ENCODE measurements at places on chromosomes 1 and 21.
A peak's percentile ranks its signal among the peaks of the same experiment; 100 is the strongest.

DNA sequence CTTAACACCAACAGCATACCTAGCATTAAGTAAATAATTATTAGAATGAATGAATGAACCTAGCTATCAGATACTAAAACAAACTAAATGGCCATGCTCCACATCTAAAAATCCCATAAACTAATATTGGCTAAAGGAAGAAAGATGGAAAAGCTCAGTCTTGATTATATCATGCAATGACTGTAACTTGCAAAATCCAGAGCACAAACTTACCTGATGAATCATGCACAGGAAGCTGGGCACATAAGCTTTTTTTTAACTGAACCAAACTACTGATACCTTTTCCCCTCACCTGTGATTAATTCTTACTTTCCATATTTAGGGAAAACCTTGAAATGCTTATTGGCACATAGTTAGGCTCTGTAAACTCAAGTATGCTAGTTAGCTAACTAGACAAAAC is 70.2 kb downstream of the KIF14 start:
- no peak for DNase-seq

DNA sequence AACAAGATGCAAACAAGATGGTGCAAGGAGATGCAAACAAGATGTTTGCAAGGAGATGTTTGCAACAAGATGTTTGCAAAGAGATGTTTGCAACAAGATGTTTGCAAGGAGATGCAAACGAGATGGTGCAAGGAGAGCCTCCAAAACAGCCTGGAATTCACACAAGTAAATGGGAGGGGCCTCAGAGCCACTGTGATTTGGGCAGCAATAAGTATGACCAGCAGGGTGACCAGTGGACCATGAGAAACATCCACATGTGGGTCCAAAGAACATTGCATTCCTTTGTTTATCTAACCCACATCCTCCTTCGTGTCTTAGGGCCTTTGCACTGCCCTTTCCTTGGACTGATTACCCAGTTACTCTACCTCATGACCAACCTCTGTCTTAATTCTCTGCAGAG is 162.9 kb downstream of the PLPP3 start:
- DNase-seq: no peak

DNA sequence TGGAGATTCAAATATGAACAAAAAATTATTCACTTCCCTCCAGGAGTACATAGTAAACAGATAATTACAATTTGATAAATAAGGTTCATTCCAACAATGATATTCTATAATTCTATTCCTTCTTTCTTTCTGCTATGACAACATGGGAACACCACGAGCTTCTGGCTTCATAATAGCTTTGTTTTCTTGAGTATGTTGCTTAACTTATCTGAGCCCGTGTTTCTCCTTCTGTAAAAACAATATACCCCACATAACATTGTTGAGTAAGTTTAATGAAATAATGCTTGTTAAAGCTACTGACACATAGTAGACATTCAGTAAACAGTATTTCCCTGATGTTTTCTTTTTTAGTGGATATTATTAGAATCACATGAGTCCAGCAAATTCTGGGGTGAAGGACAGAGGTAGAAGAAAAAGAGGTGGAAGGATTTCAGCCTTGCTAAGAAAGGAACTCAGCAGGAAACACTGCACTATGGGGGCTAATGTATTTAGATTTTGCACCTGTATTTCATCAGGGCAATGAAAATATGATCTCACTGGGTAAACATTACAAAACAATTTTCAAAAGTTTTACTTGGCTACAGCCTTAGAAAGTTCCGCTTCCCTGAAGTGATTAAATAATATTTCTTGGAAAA is 430.8 kb upstream of the C1orf87 start:
- no peak for DNase-seq

DNA sequence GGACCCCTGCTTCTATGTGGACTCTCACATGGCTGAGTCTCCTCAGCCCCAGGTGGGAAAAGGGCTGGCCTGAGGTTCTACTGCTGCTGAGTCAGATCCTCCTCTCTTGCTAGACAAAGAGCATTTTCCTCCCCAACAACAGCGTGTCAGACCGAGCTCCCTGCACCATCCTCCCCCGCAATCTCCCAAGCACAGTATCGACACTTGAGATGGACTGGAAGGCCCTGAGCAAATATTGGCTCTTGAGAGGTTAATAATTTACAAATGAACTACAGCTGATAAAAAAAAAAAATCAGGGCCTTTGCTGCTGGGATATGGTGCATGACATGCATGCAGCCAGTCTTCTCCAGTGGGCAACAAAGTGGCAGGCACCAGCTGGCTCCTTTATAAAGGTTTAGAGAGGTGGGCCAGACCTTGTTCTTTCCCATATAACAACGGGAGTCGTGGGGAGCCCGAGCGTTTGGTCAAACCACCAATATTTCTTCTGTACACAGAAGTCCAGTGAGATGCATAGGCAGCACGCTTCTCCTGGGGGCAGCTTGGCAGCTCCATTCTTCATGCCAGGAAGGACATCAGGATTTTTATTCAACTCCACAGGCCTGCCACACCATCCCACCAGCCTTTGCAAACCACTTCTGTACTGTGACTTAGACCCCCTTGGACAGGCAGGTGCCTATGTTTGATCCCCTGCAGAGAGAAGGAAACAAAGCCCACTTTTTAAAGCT is 55.4 kb upstream of the CAMK1G start:
- no peak for DNase-seq

GRCh38 chr1:33944846-33945245 is 81.0 kb downstream of the HMGB4 start:
- DNase-seq: no peak

GRCh38 chr1:242770366-242770765 is 245.9 kb upstream of the PLD5 start:
- no peak for DNase-seq

DNA sequence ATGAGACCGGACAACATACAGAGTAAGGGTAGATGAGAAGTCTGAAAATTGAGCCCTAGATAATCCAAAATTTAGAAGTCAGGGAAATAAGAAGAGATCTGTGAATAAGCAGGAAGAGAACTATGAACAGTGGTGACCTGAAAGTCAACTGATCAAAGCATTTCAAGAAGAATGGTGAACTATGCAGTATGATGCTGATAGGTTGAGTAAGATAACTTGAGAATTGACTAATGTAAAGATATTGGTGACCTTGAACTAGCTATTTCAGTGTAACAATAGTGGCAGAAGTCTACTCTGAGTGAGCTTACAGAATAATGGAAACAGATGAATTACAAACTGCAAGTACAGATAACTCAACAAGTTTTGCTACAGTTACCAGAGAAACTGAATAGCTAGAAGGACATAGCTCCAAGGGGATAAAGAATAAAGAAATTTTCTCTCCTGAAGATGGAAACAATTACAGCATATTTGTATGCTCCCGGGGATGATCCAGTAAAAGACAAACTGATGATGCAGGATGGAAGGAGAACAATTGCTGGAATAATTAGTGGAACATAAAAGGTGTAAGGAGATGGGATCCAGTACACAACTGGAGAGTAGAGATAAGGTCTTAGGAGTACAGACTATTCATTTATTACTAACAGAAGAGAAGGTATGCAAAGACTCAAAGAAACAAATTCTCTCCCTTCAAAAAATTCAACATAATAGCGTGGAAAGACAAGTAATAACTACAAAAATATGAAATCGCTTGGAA is 10.9 kb downstream of the NRDC start:
- DNase-seq: no peak

DNA sequence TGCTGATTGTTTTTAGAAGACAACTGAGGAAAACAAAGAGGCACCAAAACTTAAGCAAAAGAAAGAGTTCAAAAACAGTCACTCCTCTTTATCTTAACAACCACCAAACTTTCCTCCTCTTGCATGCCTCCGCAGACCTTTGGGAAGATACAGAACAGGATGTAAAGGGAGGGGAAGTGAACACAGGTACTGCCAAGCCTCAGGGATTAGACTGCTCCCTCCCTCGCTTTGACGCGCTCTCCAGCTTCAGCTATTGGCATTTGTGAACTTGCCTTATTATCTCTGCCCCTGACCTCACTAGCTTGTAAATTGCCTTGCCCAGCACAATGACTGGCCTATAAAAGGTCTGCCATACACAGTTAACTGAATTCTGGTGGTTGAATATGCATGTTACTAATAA is 4.8 kb upstream of the SRP9 start:
- no peak for DNase-seq

DNA sequence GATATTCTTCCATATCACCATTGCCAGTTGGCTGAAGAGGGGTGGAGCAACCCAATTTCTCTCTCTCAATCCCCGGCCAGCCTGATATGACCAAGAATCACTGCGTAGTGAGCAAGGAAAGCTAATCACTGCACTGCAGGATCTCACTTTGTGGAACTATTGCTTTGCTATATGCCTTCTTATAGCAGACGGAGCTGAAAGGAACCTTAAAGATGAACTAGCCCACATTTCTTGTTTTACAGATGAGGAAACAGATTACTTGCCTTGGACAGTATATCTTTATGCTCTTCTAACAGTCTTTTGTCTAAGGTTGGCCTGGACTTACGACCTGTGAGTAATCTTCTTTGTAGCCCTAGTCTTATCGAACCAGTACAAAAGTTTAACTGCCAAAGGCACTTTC is 7.6 kb downstream of the APOBEC4 start:
- DNase-seq: no peak

GRCh38 chr1:147785794-147786506 is 25.5 kb upstream of the GJA5 start:
- DNase-seq: no peak

DNA sequence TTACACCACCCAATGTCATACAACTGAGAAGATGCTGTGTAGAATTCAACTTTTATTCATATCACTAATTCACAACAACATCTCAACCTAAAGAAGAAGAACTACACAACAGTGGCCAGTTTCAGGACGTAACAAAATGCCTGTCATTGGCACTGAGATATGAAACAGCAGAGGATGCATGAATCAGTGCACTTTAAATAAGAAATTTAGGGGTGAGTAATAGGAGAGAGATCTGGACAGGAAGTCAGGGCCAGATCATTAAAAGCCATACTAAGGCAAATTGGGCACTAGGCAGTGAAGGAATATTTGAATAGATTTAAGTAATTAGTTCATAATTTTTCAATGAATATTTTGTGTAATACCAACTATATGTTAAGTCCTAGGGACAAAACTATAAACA is 510.5 kb downstream of the PLPP3 start:
- DNase-seq: no peak

- peak; percentile 6 for DNase-seq
These were observed 531 bp downstream of the SNIP1 start for GRCh38 chr1:37553598-37553926.

- DNase-seq: no peak
These were observed 8.1 kb downstream of the CYP4X1 start for GRCh38 chr1:47031585-47031984.

GRCh38 chr1:166876540-166876838 is 425 bp upstream of the TADA1 start:
- no peak for DNase-seq

DNA sequence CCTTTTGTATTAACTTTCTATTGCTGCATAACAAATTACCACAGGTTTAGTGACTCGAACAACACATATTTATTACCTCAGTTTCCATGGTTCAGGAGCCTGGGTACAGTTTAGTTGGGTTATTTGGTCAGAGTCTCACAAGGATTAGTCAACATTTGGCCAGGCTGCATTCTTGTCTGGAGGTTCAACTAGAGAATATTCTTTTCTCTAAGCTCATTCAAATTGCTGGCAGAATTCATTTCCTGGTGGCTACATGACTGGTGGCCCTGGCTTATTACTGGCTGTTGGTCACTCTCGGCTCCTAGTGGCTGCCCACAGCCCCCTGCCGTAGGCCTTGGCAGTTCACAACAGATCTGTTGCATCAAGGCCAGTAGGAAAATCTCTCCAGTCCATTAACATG is 81.1 kb upstream of the ADAR start:
- no peak for DNase-seq

- no peak for DNase-seq
These were observed 10.9 kb upstream of the IL20 start for GRCh38 chr1:206854401-206855129.

- DNase-seq: no peak
These were observed 13.5 kb downstream of the ZBTB18 start for GRCh38 chr1:244064621-244065020.

DNA sequence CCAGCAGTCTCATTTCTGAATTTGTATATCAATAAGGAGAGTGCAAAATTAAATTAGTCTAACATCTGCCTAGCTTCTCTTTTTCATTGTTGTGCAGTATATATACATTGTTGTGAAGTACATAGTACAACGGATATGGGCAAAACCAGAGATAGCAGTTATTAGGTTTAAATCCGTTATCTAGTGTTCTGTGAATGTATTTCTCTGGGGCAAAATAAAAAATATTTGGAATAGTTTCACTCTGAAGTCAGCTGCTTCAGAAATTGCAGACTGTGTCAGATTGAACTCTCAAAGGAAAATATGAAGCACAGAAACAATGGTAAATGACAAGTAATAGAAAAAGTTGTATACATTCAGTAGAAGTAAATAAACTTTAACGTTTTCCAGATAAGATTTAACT is 836.5 kb upstream of the CXADR start:
- no peak for DNase-seq

GRCh38 chr1:172498857-172499256 is 34.1 kb upstream of the SUCO start:
- DNase-seq: no peak

DNA sequence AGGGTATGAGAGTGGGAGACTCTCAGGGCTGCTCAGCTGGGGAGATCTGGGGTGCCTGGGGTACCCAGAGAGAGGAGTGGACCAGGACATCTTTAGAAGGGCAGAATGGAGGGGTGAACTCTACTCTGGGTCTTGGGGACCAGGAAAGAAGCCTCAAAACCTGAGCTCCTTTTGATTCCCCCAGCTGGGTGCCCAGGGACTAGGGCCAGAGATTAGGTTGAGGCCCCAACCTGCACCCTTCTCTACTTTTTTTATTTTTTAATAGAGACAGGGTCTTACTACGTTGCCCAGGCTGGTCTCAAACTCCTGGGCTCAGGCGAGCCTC is 1.9 kb downstream of the PDZK1IP1 start:
- no peak for DNase-seq

- no peak for DNase-seq
These were observed 17.6 kb upstream of the TMEM61 start for GRCh38 chr1:54962612-54963395.

DNA sequence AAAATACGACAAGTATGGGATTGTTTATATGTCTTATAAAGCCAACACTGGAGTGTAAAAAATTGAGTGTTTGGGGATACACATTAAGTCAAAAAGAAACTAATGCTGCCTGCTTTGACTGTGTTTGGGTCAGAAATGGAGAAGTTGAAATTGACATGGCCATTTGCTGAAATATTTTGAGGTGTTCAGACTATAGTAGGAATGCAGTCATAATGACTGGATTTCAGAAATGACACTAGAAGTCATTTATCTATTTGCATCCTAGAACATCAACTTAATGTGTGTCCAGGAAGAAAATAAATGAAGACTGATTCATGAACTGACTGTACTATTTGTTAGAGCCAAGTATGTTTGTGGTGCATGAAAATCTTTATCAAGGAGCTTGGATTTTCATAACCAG is 28.4 kb downstream of the RASAL2 start:
- DNase-seq: no peak

DNA sequence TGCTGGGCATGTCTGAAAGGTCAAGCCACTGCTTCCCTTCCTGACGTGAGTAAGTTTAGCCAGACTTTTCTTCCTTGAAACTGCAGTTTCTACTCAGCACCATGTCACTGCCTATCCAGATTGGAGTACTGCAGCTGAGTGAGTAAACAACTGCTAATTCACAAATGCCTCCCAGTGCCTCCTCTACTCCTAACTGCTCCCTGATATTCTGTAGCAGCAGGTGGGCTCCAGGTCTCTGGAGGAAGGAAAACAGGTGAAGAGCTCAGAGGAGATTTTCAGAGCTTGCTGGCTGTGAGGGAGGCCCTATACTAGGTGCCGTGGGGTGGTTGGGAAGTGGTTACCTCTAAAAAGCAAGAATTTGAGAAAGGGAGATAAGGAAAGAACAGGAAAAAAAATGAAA is 96.5 kb downstream of the KIF14 start:
- DNase-seq: no peak
